ENCODE measurements at places on chromosomes 16 and 17.

DNA sequence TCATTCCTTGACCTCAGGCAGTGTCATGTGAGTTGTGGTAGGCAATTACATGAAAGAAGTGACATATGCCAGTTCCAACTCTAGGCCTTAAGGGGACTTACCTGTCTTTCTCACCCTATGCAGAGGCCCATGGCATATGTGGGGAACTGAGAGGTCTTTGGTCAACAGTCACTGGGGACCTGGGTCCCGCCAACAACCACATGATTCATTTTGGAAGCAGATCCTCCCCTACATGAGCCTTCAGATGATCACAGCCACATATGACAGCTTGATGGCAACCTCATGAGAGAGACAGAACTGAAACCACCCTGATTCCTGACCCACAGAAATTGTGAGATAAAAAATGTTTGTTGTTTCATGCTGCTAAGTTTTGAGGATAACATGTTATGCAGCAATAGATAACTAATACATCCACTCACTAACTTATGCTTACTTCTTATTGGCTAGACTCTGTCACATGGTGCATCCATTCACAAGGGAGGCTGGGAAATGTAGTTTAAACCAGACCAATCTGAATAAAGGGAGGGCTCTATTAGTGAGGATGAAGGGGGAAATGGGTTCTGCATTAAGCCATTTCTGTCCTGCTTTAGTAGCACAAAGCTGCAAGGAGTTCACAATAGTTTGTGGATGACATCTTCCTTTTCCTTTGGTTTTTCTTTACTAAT is 298.2 kb downstream of the HAPSTR1 start:
- no peak for DNase-seq

DNA sequence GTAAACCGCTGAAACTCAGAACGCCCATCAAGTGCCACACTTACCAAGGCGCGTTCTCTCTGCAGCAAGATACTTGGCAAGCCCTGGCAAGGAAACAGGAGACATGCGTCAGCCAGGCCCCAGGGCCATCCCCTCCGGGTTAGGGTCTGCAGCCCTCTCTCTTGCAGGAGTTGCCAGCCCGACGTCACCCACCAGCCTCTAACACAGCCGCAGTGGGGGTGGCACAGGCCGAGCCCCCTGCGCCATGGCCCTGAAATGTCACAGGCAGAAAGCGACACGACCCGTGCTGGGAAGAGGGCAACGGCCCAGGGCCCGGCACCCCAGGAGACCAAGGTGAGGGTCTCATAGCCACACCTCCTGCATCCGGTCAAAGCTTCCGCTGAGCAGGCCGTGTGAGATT is 21.9 kb downstream of the ELAC2 start:
- DNase-seq: no peak

GRCh38 chr16:626787-627453 is 3.9 kb upstream of the WFIKKN1 start:
- DNase-seq: no peak

DNA sequence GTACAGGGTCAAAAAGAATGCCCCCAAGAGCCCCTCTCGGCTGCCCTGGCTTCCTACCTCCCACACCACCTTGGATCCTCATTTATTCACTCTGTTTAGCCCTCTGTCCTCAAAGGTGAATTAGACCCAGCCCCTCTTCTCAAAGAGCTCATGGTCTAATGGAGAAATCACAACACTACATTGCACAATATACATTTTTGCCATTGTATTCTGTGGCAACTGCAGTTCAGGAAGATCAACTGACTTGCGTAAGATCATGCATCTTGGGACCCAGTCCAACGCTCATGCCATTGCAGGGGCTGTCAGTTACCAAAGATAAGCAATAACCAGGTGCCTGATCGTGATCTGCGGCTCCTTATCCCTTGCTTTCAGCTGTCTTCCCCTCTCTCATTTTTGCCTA is 1.4 kb downstream of the KRT38 start:
- DNase-seq: no peak

GRCh38 chr16:85162478-85163277 is 50.4 kb upstream of the CIBAR2 start:
- no peak for DNase-seq

- DNase-seq: no peak
Observed at GRCh38 chr16:19767497-19767896, 49.4 kb downstream of the IQCK start.

DNA sequence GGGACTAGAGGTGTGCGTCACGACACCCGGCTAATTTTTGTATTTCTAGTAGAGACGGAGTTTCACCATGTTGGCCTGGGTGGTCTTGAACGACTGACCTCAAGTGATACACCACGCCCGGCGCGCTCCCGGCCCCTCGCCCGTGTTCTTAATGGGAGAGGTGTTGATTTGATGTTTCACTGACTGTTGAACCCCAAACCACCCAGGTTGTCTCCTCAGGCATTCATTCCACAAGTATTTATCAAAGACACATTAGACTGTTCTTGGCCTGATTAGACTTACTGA is 1.4 kb downstream of the CENPN start:
- no peak for DNase-seq

- no peak for DNase-seq
Observed at GRCh38 chr17:80990921-80991644, 558 bp upstream of the CHMP6 start.

DNA sequence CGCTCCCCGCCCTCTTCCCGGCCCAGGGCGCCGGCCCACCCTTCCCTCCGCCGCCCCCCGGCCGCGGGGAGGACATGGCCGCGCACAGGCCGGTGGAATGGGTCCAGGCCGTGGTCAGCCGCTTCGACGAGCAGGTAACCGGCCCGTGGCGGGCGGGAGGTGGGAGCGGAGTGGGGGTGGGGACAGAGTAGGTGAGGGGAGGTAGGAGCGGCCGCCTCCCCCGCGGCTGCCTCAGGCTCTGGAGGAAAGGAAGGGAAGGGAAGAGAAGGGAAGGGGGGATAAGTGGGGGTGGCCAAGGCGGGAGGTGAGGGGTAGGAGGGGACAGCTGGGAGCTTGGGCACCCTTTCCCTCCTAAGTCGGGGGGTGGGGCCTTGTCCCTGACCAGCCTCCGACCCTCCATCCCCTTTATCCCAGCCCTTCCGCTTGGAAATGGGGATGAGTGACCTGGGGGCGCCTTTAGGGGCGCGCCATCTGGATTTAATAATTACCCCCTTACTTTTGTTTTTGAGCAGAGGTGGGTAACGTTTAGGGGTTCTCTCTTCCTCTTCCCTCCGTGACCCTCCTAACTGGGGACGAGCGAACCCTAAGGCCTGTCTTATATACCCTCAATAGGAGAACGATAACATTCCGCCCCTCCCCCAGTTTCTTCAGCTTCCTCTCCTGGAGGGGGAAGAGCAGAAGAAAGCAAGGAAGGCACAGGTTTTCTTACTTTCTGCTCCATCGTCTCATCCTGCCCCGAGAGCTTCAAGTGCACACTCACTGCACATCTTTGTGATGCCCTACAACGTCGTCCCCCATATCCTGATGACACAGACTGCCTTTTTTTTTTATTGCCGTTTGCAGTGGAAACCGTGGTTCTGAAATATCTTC is 694 bp downstream of the NF1 start:
- peak; percentile 3 for DNase-seq

- peak; percentile 51 for DNase-seq
Observed at GRCh38 chr17:40803617-40804082, 3.9 kb upstream of the KRT28 start.

DNA sequence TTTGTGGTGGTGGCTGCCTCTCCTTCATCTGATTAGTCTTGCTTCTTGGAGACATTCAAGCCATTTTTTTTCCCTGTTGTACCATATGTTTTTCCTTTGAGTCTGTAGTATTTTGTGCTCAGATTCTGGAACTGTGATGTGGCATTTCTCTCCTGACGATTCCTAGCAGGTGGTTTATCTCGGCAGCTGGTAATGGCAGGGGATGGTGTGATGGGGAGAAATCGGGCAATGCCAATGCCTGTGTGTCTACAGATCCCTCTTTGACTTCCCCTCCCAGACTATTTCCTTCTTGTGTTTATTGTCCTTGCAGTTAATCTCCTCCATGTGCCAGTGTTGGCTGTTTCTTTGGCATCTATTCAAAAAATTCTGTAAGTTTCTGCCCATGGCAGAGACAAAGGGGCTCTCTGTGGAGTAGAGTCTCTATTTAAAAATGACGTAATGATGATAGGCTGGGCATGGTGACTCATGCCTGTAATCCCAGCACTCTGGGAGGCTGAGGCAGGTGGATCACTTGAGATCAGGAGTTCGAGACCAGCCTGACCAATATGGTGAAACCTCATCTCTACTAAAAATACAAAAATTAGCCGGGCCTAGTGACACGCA is 90.2 kb upstream of the ERCC4 start:
- no peak for DNase-seq

- no peak for DNase-seq
Observed at GRCh38 chr17:4309897-4310296, 46.1 kb upstream of the ANKFY1 start.

- no peak for DNase-seq
Observed at GRCh38 chr17:52170963-52171572, 12.6 kb upstream of the CA10 start.

DNA sequence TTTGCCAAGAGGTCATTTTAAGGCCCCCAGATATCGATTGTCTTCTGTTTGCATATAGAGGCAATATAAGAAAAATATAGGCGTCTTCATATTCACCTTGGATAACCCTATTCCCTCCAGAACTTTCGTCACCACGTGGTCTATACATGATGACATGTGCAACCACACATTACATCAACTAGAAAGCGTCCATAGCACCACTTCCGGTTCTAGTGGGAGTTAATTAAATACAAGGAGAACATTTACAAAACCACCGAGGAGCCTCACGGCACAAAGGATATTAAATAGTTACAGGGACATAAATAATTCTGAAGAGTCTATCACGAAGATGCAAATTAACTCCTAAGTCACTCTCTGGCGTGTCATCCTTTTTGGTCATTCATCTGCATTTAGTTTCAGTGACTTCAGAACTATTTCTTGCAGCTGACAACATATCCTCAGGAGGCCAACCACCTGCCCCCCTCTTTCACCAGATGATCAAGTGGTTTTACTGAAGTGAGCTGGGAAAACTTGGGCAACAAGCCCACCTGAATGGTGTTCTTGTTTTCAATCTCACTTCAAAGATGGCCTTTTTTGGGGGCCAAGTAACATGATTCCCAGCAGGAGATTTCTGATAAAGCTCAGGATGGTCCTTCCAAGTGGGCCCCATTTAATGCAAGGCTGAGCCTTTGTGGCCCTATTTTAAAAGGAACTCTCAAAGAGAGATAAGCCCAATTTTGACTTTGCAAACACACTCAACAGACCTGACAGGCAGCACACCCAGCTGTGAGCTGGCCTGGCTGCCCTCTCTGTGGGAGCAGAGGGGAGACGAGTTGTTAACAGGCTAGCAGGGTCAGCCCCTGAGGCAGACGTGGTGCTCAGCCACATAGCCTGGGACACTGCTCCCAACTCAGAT is 15.3 kb downstream of the CMTM3 start:
- DNase-seq: no peak

DNA sequence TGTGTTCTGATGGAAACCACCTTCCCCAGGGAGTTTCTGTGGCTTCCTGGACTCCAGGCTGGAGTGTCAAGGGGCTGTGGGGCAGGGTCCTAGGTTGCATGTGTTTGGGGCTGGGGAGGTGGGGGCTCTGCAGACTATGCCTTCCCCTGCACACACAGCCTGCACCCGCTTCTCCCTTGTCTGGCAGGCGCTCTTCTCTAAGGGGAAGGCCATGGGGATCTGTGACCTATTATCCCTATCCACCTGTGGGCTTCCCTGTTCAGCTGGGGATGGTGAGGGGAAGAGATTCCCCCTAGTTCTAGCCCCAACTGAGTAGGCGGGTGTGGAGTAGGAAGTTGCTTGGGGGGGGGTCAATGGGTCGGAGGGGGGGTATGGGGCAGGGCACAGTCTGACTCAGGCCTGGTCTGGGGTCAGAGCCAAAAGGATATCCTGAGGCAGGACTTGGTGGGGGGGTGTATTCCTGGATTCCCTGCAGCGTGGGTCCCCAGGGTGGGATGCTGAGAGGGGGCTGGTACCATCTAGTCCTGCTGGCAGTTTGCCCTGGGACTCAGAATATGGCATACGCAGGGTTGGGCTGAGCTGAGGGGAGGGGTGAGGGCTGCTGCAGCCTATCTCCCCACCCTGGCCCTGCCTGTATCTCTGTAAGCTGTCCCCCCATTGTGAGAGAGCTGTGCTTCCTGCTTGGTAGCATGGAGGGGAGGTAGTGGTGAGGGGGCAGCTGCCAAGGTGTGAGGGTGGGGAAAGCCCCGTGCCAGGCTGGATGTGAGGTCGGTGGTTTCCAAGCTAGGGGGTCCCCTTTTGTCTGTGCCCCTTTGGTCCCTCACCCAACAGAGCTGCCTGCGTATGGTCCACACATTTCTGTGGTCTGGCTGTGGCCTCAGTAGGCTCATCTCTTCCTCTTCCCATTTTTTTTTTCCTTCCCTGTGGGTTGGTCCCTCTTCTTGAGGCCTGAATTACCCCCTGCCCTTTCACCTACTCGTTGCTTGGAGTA is 14.7 kb downstream of the RARA start:
- no peak for DNase-seq

- no peak for DNase-seq
Observed at GRCh38 chr17:27810902-27811557, 10.7 kb upstream of the NOS2 start.

DNA sequence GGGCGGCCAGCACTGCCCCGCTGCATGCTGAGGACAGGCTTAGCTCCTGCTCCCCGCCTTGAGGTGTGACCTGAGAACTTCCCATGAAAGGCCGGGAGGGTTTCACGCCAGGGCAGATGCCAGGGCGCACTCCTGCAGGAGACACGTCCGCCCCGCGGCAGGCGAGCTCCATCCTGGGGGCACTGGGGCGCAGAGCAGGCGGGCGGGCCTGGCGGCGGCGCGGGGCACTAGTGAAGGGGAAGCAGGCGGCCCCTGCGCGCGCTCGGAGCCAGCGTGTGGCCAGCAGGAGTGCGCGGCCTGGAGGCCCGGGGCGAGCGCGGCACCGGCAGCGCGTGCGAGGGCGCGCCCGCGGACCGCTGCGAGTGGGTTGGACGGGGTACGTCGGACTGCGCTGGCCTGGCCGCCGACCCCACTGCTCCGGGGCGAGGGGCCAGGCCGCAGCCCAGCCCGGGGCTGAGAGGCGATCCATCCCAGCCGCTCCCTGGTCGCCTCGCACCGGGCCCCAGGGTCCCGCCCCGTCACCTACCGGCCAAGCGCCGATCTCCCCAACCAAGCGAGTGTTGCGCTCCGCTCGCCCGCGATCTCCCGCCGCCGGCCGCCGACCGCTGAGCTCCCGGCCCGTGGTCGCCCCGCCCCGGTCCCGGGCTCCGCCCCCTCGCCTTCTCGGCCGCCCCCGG is at the start of gene MAP3K14:
Gene MAP3K14, minus strand, starts transcription at position 587 of the 677 bp plus-strand sequence. CDS start 26,275 bp downstream, outside the sequence.
- no peak for DNase-seq

- peak; percentile 56 for DNase-seq
Observed at GRCh38 chr17:79997011-79997660, 38.5 kb downstream of the TBC1D16 start.

- no peak for DNase-seq
Observed at GRCh38 chr17:64378890-64379354, 11.7 kb downstream of the PECAM1 start.

Measured in activated CD4-positive, alpha-beta T cell treated with anti-CD3 and anti-CD28 coated beads, Interleukin-2, amount 50 U/mL, for 24 hours (primary cell).